ENCODE measurements at places on chromosomes 4 and X.
A peak's percentile ranks its signal among the peaks of the same experiment; 100 is the strongest.

DNA sequence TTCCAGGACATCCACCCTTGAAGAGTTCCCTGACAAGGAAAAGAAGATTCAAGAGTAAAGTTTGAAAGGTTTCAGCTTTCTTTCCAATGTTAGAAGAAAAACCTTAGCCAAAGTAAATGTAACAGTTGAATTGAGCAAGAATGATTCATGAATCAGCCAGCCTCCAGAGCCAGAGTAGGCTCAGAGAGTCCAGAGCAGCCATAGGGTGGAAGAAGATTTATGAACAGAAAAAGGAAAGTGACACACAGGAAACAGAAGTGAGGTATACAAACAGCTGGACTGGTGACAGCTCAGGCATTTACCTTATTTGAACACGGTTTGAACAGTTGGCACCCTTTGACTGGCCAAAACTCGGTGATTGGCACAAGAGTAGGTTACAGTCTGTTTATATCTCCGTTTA, 63.2 kb downstream of the QDPR start:
- no peak for DNase-seq

- DNase-seq: peak; percentile 49
Observed at GRCh38 chr4:15238720-15239119, 189.1 kb upstream of the C1QTNF7 start.

GRCh38 chrX:109036624-109037023, 300.3 kb upstream of the IRS4 start:
- DNase-seq: no peak

DNA sequence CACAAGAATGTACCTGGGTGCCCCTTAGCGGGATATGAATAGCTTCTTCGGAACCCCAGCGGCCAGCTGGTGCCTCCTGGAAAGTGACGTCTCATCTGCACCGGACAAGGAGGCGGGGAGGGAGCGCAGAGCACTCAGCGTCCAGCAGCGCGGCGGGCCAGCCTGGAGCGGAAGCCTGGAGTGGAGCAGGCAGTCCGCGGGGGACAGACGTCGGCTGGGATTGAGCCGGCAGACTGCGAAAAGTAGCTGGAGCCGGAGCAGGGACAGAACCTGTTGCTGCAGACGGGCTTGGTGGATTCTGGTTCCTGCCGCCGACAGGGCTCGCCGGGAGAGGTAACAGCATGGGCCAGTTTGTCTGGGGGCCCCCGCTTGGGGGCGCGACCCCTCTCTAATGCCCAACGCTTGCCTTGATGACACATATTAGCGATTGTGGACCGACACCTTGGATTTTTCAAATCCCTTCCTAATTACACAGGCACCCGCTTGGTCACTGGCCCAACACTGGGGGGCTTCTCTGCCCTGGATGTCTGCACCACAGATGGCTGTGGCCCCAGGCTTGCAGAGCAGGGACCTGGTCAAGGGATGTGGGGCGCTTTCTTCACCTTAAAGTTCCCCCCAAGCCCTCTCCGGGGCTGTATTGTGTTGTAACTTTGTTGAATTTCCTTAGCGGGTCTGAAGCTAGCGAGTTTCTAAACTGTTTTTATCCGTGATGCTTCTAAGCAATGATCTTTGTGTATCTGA, at the start of gene NPFFR2:
NPFFR2 (plus strand) TSS at position 133 of the 741 bp plus-strand sequence. CDS start 96,592 bp downstream, outside the sequence.
- DNase-seq: peak; percentile 80

GRCh38 chr4:145936142-145936996, 2.3 kb downstream of the ZNF827 start:
- DNase-seq: peak; percentile 78

DNA sequence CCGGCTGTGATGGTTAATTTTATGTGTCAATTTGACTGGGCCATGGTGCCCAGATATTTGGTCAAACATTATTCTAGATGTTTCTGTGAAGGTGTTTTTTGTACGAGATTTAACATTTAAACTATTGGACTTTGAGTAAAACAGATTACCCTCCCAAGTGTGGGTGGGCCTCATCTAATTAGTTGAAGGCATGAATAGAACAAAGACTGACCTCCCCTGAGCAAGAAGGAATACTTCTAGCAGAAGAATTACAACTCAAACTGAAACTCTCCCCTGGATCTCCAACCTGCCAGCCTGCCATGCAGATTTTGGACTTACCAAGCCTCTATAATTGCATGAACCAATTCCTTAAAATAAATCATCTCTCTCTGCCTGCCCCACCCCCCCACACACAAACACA, 132.5 kb downstream of the DHX15 start:
- DNase-seq: no peak

- DNase-seq: no peak
Observed at GRCh38 chr4:70783096-70783495, 56.6 kb downstream of the GRSF1 start.

- no peak for DNase-seq
Observed at GRCh38 chr4:158530381-158530780, 8.7 kb downstream of the RXFP1 start.

GRCh38 chr4:57102050-57102624, 8.0 kb downstream of the IGFBP7 start:
- no peak for DNase-seq

DNA sequence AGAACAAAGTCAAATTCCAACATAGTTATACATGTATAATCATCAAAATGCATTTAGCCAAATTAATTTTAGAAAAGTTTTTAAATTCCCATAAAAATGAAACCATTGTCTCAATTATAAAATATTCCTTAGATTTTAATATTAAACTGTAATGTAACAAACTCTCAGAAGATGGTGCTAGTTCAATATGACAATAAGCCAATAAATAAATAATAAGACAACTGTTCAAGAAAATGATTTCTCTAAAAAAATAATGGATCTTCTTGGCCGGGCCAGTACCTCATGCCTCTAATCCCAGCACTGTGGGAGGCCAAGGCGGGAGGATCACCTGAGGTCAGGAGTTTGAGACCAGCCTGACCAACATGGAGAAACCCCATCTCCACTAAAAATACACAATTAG, 80.3 kb downstream of the RAB28 start:
- DNase-seq: no peak

- no peak for DNase-seq
Observed at GRCh38 chr4:111681270-111681669, 464.0 kb upstream of the FAM241A start.

- no peak for DNase-seq
Observed at GRCh38 chr4:182923366-182923765, 6.2 kb upstream of the DCTD start.

GRCh38 chr4:96955226-96955625, 1115.3 kb downstream of the PDHA2 start:
- no peak for DNase-seq

DNA sequence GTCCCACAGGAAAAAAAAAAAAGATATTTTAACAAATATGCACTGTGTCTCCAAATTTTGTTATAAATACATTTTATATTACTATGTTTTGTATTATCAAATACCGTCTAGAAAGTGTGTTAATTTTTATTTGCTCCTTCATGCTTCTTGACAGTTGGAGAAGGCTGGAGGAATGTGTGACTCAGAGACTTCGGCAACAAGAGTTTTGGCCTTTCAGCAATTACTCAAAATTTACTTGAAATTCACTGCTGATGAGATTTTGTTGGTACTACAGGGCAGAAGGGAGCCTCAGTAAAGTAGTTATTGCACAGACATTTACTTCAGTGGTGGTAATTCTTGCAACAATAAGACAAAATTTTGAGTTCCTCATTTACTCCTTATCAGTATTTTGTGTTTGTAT, 2164.0 kb downstream of the PCDH7 start:
- DNase-seq: no peak

GRCh38 chrX:144715337-144715736, 532.0 kb upstream of the SPANXN1 start:
- no peak for DNase-seq

GRCh38 chr4:2258091-2259035, 3.5 kb downstream of the MXD4 start:
- no peak for DNase-seq

GRCh38 chr4:148618856-148619255, 176.6 kb upstream of the NR3C2 start:
- no peak for DNase-seq

GRCh38 chr4:74529284-74530041, 84.5 kb downstream of the AREG start:
- no peak for DNase-seq

- DNase-seq: no peak
Observed at GRCh38 chr4:159698336-159698735, 595.5 kb downstream of the RAPGEF2 start.

DNA sequence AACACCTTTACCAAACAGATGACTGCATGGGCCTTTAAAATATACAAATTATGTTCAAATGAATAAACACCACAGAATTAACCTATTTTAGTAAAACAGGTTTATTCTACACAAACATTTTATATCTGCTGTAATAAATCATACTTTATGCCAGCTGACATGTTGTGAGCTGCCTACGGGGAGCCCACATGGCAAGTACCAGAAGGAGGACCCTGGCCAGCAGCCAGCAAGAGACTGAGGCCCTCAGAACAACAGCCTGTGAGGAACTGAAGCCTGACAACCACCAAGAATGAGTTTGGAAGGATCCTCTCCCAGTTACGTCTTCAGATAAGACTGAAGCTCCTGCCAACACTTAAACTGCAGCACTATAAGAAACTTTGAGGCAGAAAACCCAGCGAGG, 377.0 kb downstream of the PDGFC start:
- DNase-seq: no peak

DNA sequence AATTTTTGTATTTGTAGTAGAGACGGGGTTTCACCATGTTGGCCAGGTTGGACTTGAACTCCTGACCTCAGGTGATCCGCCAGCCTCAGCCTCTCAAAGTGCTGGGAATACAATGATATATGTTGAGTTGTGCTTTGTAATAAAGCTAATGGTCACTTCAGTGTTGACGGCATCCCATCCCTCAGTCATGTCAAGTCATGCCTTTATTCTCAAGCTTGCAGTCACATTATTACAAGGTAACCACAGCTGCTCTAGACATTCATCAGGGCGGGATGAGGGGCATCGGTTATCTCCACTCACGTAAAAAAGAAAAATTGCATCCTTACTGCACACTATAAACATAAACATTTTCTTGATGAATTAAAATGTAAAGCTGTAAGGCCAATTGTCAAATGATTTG, 12.8 kb upstream of the FAT1 start:
- no peak for DNase-seq

DNA sequence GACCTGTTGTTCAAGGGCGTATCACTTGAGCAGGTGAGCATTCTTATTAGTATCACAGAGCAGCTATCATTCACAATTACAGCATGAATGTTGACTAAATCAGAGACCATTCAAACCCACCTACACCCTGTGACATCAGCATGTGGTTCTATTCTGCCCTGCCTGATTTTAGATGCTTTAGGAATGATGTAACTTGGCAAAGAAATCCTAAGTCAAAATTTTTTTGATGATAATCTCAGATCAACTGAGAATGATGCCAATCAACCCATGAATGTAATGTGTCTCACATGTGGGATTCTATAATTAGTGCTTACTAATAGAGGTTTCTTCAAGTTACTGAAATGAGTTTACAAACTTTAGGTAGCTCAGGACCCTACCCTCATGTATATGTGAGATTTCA, 13.4 kb upstream of the CHIC2 start:
- no peak for DNase-seq

- no peak for DNase-seq
Observed at GRCh38 chr4:113732-114131, 10.6 kb upstream of the ZNF718 start.

- no peak for DNase-seq
Observed at GRCh38 chr4:106116025-106116424, 200.0 kb downstream of the TBCK start.

GRCh38 chr4:176360446-176360845, 40.7 kb downstream of the SPCS3 start:
- DNase-seq: no peak

GRCh38 chr4:107130157-107130556, 94.0 kb upstream of the DKK2 start:
- no peak for DNase-seq

GRCh38 chr4:33737726-33738125, 2506.6 kb downstream of the ARAP2 start:
- DNase-seq: no peak

DNA sequence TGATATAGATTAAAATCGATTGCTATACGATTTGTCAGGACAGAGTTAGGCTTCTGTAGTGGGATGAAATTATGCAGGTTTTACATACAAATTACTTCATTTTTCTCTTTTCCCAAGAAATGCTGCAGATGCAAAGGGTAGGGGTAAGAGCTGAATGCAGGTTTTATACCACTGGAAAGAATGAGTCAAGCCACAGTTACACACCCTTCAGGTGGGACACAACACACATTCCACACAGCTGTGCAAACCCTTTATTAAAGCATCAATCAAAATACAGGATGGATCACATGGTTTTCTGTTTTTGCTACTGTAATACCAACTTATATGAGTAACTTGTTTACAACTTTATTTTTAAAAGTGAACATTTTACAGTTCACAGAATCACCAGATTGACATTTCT, 39.8 kb downstream of the MFAP3L start:
- no peak for DNase-seq

DNA sequence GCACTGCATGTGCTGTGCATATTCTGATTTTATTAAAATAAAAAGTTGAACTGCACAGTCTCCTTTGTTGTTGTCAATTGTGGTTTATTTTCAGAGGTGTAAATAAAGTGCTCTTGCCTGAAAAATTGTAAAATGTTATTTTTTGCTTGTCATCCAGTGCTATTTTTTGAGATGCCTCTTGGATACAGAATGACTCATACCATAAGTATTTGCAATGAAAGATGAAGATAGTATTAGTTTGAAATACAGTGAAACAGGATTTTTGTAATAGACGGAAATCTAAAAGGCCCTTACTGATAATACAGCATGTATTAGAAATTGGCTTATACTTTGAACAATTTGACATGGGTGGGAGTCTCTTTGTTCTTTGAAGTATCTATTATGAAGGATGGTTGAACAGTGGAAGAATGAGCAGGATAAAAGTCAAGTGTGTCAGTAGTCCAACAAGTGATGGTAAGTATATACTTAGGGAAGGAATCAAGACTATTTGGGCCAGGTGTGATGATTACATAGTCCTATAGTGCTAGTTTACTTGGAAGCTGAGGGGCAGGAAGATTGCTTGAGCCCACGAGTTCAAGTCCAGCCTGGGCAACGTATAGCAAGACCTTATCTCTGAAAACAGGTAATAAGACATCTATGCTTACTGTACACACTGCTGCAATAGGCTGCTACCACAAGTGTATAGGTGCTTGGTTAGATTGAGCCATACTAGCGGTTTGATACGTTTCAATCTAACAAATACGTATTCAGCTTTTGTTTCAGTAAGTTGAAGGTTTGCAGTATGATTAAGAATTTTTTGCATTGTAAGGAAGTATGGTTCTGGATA, 16.4 kb downstream of the DDX3X start:
- no peak for DNase-seq

GRCh38 chr4:56127716-56128115, 179.0 kb downstream of the CEP135 start:
- DNase-seq: no peak

GRCh38 chr4:140018931-140019618, 134.9 kb downstream of the MAML3 start:
- DNase-seq: no peak

DNA sequence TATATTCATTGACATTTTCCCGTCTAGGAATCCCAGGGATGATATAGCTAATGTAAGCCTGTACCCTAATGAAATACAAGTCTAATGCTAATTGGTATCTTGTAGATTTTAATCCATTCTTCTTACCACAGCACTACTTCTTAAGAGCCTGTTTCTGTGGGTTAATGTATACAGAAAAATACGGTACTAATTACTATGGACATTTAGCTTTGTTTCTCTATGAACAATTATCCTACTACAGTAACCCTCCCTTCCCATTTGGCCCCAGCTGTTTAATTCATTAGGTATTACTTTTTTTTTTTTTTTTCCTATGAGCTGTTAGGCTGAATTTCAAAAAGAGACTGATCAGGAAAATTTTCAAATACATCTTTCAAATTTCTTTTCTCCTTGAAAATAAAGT, 245.1 kb upstream of the SLC7A11 start:
- no peak for DNase-seq
